Mesenteric fat pad (tissue), 1 donor: ENCODE measurements at places on chromosomes 1 and 21. TPM values are rescaled to one million over a fixed set of nuclear protein-coding genes. Genes with fewer than 3 reads are reported as not detected.
A peak's percentile ranks its signal among the peaks of the same experiment; 100 is the strongest.

DNA sequence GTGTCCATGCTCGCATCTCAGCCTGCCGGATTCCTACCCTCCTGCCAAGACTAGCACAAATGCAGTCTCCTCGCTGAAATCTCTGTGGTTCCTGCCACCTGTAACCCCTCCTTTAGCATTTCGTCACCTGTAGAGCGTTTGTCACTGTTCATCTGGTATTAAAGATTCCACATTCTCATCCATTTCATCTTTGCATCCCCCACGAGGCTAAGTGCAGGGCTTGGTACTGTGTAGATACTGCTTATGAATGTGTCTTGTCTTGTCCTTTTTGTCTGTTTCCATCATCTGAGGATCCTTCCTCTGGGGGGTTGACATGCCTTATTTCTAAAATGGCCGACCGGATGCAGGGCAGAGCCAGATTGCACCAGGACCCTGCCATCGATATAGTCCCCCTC, 53.7 kb upstream of the DNAJC6 start:
- no peak for DNase-seq

GRCh38 chr1:232225336-232226131, 404.4 kb downstream of the SIPA1L2 start:
- DNase-seq = no peak

DNA sequence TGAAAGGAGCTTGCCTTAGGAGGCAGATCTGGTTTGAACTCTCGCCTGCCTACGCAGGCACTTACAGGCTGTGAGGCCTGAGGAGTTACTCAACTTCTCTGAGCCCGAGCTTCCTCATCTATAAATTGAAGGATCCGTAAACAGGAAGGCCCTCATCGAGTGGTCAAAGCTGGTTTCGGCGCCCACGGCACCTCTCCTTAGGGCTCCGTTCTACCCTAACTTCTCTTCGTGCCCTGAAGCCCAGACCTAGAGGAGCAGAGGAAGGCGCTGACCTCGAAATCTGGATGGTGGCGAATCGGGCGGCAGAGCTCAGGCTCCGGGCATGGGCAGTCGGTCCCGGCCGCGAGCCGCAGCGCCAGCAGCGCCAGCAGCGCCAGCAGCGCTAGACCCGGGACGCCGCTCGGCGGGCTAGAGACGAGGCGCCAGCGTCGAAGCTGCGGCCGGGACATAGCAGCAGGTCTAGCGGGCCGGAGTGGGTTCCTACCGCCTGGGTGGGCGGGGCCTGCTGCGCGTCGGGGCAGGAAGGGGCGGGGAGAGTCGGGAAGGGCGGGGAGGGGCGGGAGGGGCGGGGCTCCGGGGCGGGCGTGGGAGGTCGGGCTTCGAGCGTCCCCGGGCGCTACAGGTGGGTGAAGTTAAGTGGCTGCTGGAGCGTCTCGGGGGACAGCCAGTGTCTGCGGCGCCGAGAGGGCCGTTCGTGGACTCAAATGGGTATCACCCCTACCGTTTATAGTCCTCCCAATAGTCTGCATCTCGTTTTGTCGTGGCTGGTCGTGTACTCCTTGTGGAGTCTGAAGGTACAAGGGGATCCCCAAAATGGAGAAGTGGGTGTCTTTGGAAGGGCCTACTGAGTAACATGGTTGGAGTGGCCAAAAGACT, at the start of gene CTBS:
CTBS (minus strand) TSS at position 474 of the 876 bp plus-strand sequence; CDS start at position 449, 25 bp downstream.
- DNase-seq = peak; percentile 97

GRCh38 chr21:30605968-30606367, 5.1 kb downstream of the KRTAP22-1 start:
- no peak for DNase-seq

GRCh38 chr1:36594023-36594422, 111.3 kb upstream of the CSF3R start:
- DNase-seq = no peak

GRCh38 chr1:30850607-30851006, 58.0 kb downstream of the SDC3 start:
- no peak for DNase-seq

- no peak for DNase-seq
Observed at GRCh38 chr21:43712268-43712942, 6.5 kb upstream of the PDXK start.

DNA sequence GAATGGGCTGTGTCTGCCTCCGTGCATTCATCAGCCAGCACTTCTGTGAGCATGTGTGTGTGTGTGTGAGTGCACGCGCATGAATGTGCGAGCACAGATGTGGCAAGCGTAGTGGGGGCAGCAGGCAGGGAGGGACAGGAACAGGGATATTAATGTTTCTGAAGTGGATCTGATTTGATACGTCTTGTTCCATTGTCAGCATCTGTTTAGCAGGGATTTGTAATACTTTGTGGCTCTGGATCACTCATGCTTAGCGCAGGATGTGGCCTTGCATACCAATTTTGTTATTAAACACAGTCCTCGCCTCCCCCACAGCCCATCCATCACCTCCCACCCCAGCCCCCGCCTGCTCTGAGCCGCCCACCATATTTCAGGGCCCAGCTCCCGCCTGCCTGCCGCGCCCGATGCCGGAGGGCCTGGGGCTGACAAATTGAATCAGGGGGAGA, 52.4 kb downstream of the TMEM53 start:
- no peak for DNase-seq

- no peak for DNase-seq
Observed at GRCh38 chr1:189708674-189709073, 769.0 kb downstream of the BRINP3 start.

DNA sequence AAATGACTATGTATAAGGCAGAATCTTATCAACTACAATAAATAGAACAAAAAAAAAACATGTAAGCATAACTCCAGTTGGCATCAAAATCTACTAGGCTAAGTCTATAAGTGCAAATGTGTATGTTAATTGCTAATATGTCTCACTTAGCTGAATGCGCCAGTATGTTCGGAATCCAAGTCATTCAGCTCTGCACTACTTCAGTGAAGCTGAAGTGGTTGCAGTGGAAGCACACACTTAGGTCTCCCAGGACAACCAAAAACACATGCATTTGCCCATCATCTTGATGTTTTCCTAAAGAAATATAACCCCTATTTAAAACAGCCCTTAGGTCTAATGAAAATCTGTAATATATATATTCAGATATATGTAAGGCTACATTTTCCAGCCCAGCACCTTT, 41.0 kb upstream of the RGS2 start:
- DNase-seq = no peak

DNA sequence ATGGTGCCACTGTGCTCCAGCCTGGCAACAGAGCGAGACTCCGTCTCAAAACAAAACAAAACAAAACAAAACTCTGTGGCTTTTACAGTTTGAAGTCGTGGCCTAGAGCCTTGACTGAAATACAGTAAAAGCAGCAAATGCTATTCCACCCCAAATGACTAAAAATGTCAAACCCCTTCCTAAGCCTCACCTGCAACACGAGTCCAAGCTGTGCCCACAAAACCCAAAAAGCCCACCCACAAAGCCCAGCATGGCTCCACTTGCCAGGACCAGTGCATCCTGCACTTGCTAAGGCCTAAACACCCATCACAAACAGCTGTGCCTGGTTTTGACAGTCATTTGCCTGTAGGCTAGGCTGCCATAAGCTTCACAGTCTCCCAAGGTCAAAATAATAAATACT, 21.3 kb downstream of the VAV3 start:
- DNase-seq = no peak

- peak; percentile 82 for DNase-seq
Observed at GRCh38 chr1:43277116-43277876, 7.5 kb downstream of the TMEM125 start.

The PTPRC gene
- 65.8 TPM for total RNA-seq

The KRTAP24-1 gene
- not detected for total RNA-seq

The GPR89A gene
- total RNA-seq = 13.1 TPM

The CLIC6 gene
- total RNA-seq = 9.9 TPM

The CRYAA gene
- not detected for total RNA-seq

The NPL gene
- total RNA-seq = 55.7 TPM

The KRTAP7-1 gene
- total RNA-seq = not detected
